ENCODE measurements at places on chromosomes 5 and 9. TPM values are rescaled to one million over a fixed set of nuclear protein-coding genes. Genes with fewer than 3 reads are reported as not detected.

DNA sequence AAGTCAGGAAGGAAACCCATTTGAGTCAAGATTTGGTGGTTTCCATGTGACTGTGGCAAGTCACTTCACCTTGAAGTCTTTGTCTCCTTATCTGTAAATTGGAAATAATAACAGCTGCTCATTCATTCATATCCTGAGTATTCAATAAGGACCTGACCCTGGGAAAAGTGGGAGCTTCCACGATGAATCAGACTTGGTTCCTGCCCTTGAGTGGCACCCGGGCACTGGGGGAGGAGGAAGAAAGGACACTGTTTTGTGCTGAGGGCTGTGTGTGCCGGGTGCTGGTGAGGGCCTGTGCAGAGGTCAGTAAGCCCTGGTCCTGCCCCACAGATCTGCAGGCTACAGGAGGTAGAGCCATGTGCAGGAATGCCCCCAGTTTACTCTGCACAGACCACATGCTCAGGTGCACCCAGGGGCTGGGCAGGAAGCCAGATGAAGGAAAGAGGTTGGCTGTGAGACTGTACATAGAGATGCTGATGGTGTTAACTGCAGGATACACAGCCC, 6.8 kb downstream of the NDST1 start:
- no peak for DNase-seq

GRCh38 chr9:88303721-88304451, 84.4 kb upstream of the SPIN1 start:
- no peak for DNase-seq

DNA sequence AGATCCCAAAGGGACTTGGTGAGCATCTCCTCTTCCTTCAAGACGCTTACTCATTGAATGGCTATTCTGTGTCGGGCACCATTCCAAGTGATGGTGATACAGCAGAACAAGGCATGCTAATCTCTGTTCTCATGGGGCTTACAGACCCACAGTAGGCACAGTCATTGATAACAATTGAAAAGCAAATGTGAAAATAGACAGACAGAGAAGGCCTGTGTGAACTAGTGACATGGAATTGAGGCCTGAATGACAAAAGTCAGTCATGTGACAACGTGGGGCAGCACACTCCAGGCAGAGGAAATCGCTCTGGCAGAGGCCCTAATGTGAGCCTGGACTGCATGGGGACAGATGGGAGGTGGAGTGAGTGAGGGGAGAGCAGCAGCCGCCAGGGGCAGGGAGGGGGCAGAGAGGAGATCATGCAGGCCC, 70.7 kb upstream of the CPLX2 start:
- DNase-seq, result peak; percentile 81

IL11RA gene
- polyA plus RNA-seq, result 3.2 TPM

- peak; percentile 53 for DNase-seq
Observed at GRCh38 chr5:58891086-58891970, 308.5 kb downstream of the RAB3C start.

SPATA31D4 gene
- not detected for polyA plus RNA-seq

SLC4A9 gene
- polyA plus RNA-seq, result not detected

DNA sequence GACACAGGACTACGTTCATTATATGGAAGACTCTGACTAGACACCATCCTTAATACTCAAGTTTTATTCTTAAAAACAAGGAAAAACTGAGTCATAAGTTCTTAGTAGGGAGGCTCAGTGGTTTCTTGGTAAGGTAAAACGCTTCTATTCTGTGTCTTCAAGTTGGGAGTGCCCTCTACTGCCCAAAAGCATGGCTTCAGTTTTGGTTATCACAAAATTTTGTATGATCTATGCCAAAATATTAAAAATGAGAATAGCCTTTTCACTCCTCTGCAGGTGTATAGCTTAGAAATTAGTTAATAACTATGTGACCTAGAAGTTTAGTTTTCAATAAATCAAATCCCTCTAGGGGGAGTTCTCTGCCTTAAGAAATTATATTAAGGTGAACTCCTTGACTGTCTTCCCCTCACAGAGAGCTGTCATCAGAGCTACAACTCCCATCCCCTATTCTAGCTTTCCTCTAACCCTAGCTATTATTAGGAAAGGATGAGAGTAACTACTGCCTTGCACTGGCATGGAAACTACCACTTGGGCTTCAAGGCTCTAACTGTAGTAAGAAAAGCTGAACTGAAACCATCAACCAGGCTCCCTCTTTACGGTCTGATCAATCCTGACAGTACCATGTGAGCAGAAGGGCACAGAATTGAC, 189.7 kb downstream of the GNAQ start:
- DNase-seq, result peak; percentile 17

DNA sequence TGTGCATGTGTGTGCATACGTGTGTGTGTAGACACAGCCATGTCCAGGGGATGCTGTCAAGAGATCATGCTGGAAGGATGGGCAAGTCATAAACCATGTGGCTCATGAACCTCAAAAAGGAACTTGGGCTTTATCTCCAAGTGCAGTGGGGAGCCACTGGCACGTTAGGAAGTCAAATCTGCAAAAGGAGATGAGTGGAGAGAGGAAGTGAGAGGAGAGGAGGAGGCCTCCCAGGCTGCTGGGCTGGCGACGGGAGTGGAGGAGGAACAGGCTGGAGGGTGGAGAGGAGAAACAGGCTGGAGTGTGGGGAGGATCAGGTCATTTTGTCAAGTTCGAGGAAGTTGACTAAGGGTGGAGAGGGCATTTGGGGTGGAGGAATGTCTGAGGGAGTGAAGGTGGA, 29.2 kb upstream of the TIFAB start:
- DNase-seq, result no peak

- DNase-seq, result no peak
Observed at GRCh38 chr9:124392254-124392870, 22.9 kb downstream of the PSMB7 start.

Measured in foreskin keratinocyte (primary cell).